ENCODE measurements at places on chromosomes 12 and 14. TPM values are rescaled to one million over a fixed set of nuclear protein-coding genes. Genes with fewer than 3 reads are reported as not detected.

SYT10 gene
- not detected for total RNA-seq

CHFR gene
- 27.0 TPM for total RNA-seq

FSCB gene
- not detected for total RNA-seq

DNA sequence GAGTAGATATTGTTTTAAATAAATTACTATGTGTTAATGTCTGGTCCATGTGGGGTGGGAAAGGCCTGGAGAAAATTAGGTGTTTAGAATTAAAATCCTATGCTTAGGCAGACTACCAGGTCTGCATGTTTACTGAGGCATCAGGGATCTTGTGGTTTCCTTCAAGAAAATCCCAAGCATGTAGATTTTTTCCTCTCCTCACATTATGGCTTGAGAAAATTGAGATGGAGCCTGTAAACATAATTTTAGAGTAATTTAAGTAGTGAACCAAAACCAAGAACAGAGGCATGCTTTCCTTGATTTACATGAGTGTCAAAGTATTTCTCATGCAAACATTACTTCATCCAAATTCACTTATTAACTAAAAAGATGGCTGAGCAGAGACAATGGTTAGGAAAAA lies 823.7 kb downstream of the AACS start:
- DNase-seq = no peak

DNA sequence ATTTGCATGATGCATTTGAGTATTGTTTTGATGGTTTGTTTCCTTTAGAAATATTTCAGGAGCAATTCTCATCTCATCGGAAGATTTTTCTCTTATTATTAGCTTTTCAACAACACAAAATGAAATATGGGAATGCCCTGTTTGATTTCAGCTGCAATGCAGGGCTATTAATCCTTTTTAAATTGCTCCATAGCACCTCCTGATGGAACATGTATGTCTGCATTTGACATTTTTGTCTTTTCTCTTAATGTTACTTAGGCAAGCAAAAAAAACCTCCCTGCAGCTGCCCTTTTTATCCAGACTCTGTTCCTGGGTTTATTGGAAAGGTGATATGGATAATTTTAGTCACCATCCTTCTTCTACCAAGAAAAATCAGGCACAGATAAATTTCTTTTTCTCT lies 895.8 kb downstream of the RPS29 start:
- DNase-seq = no peak

DNA sequence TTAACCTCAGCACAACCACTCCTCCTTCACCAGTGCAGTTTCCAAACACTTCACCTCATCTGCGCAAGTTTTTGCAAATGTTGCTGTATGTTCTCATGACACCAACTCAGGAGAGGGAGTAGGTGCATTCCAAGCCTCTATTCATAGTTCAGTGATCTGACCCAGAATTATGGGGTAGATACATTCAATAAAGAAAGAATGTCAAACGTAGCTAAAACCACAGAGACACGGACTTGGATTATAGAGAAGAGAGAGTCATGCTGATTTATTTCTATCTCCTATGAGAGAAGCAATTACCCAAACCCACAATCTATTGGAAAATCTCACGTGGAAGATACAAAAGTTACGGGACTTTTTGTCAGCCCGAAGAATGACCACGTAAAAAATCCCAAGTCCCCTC lies 1006.0 kb upstream of the TMEM132C start:
- no peak for DNase-seq

- no peak for DNase-seq
These were observed 73.0 kb downstream of the DIO3 start for GRCh38 chr14:101634202-101634849.

DNA sequence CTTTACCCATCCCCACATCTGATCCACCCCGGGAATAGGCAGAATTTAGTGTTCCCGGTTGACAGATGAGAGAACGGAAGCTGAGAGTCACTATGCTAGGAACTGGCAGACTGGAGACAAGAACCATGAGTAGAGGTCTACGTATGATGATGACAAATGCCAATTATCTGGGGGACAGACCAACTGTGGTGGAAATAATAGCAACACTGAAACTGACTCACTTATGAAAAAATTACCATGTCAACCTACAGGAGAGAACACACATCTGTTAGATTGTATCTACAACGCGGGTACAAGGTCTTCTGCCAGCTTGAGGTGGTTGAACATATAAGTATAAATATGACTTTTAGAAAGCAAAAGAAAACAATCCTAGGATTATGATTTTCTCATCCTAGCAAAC lies 15.4 kb upstream of the SELPLG start:
- DNase-seq = no peak

DNA sequence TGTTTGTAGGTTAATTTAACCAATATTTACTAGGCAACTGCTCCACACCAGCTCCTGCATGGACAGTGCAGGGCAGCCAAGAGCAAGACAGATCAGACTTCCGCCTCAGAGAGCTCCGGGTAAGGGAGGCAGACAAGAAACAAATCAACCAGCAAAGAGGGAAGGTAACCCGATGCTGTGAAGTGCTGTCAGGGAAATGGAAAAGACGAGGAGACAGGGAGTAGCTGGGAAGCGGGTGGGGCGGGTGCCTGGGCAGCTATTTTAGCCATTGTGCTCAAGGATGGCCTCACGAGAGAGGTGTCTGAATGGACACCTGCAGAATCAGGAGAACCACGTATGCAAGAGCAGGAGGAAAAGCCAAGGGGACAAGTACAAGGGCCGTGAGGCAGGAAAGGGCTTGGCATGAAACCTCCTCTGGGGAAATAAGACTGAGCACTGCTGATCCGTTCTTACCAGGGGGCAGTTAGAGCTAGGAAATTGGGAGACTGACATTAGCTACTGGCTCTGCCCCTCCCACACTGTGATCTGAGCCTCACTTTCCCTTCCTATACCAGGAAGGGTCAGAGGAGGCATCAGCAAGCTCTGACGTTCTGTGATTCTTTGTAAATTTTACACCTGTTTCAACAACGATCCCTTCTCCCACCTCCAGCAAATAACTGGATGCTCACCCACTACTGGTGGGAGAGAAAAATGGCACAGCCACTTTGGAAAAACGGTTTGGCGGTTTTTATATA lies 6.5 kb upstream of the TMEM119 start:
- DNase-seq = no peak

DNA sequence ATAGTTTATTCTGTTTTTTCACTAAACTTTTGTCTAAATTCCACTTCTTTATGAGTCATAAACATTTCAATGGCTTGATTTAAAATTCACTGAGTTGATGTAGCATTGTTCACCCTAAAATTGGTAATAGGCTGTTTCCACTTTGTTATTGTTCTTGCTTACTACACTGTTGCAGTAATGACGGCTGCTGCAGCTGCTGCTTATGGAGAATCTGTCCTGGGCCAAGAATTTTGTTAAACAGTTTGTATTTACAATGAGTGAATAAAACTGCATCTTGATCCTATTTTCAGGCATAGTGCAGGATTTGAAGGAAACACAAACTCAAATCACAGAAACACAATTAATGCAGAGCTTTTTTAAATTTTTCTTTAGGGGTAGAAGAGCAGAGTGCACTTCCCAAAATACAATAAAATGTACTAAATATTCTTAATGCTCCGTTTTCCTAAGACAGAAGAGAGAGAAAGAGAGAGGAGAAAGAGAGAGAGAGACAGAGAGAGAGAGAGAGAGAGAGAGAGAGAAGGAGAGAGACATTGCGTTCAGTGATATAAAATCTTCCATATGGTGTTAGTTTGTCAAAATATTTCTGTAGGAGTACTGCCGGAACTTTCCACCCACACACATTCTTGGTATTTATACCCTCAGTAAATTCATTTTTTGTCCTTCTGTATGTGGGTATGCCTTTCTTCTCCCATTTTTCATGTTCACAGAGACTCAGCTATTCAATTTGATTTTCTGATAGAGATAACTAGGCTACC lies 266.4 kb downstream of the LRFN5 start:
- DNase-seq = no peak
